Stimulated activated CD4-positive, alpha-beta T cell treated with anti-CD3 and anti-CD28 coated beads, Interleukin-15, amount 100 ng/mL, for 1 hour (primary cell): ENCODE measurements at places on chromosomes 7 and 10.

DNA sequence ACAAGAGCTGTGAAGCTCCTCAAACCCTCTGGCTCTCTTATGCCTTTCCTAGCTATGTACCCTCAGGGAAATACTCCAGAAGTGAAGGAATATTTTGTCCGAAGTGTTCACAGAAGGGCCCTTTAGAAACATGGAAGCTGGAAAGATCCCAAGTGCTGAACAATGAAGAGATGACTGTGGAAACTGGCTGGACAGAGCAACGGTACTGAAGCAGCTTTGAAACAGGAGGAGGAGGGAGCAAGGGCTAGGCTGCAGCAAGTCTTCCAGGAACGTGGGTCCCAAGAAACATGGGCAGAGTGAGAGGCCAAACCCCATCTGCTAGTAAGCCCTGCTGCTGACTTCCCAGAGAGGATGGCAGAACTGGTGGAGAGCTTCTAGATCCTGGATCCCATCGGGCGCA lies 3.0 kb upstream of the PSAP start:
- no peak for DNase-seq

DNA sequence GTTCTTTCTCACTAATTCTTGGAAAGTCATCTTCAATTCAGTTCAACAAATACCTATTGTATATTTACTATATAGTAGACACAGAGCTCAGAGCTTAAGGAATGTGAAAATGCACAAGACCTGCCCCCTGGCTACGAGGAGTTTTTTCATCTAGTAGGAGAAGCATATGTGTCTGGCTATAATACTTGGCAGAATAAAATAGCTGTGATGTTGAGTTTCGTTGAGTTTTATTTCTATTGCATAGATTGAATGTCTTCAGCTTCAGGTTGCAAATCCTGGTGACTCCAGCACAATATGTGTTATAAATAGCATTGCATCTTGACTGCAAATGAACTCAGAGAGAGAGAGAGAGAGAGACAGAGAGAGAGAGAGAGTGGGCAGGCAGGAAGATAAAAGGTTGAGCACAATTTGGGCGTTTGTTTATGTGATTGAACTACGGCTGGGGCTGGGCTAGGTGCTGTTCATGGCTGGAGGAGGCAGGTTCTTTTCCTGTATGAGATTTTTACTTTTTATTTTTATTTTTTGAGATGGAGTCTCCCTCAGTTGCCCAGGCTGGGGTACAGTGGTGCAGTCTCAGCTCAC lies 229.6 kb downstream of the GALNT17 start:
- no peak for DNase-seq

- no peak for DNase-seq
Observed at GRCh38 chr7:50589364-50589763, 24.2 kb upstream of the DDC start.

DNA sequence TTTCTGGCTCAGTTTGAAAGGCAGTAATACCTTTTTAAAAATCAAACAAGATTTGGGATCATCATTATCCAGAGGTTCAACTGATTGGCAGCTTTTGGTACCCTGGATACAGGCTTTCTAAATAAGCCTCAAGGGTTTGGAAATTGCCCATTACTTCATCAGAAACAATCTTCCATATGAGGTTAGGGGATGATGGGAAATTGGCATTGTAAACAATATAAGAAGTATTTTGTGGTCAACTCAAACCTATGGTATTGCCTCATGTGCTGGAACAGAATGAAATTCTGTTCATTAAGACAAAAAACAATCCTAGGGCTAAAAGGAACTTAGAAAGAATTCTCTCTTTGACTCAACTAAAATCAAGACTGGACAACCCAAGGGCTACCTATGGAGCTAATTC lies 92.6 kb upstream of the HECTD2 start:
- no peak for DNase-seq
